ENCODE measurements at places on chromosomes 11 and 22. TPM values are rescaled to one million over a fixed set of nuclear protein-coding genes. Genes with fewer than 3 reads are reported as not detected.

DNA sequence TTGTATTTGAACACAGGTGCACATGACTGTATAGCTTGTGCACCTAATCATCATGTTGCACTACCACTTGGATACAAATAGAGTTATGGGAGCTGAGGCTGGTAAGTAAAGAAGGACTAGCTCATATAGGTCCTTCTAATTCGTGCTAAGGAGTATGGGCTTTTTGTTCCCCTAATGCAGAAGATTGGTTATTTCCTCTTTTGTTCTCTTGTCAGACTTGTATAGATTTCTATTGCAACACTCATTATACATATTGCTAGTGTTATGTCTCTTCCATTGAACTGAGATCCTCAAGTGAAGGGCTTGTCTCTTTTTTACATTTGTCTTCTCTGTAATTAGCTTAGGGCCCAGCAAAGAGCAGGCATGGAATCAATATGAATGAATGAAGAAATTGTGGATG lies 54.1 kb upstream of the ARHGAP20 start:
- DNase-seq, result no peak

- DNase-seq, result no peak
Measured at GRCh38 chr22:50041361-50042065, 16.6 kb downstream of the TTLL8 start.

DNA sequence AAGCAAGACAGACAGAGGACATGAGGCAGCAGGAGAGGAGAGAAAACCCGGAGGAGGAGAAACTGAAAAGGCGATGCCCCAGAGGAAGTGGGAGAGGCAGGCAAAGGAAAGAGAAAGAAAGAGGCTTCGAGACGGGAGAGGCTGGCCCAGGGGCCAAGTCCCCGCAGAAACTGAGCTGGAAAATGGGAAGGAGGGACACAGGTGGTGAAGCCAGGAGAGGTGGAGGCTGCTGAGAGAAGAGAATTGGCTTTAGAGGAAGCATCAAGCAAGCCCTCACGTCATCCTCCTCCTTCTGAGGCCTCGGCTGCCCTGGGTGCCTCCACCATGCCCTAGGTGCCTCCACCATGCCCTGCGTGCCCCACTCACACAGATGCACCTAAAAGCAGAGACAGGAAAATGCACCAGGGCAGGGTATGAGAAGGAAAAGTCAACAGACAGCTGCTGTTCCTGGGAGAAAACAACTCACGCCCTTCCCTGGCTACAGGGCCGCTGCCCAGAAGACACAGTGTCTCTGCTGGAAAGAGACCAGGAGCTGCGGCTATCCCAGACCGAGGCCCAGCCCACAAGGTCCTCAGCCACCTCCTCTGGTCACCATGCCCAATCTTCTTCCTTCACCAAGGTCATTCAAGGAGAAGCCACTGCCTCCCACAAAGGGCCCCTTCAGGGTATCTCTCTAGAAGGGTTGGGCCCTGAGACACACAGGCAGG lies 14.3 kb downstream of the FXYD6 start:
- no peak for DNase-seq

- DNase-seq, result no peak
Measured at GRCh38 chr11:119152043-119152442, 3.2 kb downstream of the ABCG4 start.

GRCh38 chr11:72038491-72038890 lies 39.8 kb downstream of the IL18BP start:
- DNase-seq, result no peak

Gene NRGN
- 7.0 TPM for total RNA-seq

Gene OR52E6
- not detected for total RNA-seq

Gene LMO2
- total RNA-seq, result 0.48 TPM

Gene RRM1
- total RNA-seq, result 138 TPM

Data from H9 (cell line).